ENCODE measurements at places on chromosomes 2 and 18.

- no peak for DNase-seq
Measured at GRCh38 chr2:226963528-226963927, 127.7 kb downstream of the RHBDD1 start.

- no peak for DNase-seq
Measured at GRCh38 chr2:43941966-43942365, 53.8 kb downstream of the LRPPRC start.

GRCh38 chr18:8661754-8662559 is 43.4 kb upstream of the MTCL1 start:
- DNase-seq, result no peak

DNA sequence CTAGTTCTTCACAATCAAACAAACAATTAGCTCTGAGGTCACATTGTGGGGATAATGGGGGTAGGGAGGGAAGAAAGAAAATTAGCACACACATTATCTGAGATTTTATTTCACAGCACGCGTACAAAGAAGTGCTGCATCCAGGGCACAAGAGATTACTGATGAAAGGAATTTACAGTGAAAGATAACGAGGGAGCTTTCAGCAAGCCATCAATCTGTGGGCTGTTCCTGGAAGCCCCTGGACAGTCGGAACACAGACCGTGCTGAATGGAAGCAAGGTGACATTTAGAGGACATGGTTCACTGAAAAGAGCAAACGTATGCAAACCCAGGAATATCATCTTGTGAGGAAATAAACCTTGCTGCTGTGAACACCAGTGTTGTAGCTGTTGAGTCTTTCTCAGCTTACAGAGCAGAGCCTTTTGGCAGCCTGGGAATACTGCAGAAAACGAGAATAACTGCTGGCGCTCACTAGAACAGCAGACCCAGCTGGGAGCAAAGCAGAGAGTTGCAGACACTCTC is 63.2 kb downstream of the SCG2 start:
- no peak for DNase-seq

GRCh38 chr18:75209951-75210258 is 692 bp upstream of the TSHZ1 start:
- no peak for DNase-seq

GRCh38 chr2:27212626-27213471 is 781 bp upstream of the SLC5A6 start:
- DNase-seq, result no peak
